ENCODE measurements at places on chromosomes 16 and 17.
A peak's percentile ranks its signal among the peaks of the same experiment; 100 is the strongest.

DNA sequence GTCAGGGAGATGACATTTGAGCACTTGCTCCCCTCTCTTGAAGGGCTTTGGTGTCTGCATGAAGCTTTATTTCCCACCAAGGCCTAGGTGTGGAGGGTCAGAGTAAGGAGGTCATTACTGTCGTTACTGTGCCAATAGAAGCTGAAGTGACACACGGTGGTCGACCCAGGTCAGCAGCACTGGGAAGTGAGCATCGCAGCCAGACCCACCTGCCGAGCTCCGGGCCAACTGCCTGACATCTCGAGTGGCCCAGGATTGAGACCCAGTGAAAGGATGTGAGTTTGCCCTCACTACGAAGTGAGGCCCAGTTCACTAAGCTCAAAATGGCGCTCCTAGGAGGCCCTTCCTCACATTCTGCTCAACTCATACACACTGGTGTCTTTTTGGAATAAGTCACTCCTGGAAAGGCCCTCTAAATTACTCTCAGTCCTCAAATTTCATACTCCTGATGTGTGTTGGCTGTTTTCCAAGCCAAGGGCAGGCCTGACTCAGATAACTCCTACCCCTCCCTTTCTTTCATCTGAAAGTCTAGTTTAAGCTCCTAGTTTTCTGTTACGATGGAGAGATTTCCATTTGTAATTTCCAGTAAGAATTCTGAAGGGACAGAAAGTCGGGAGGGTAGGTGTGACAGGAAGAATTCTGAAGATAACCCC, 200.4 kb downstream of the LGALS9B start:
- H3K4me3 ChIP-seq, result no peak overlapping the region
- DNase-seq, result no peak
- H3K27me3 ChIP-seq, result no peaks in the 10 kb centered on the region
- H3K4me1 ChIP-seq, result no peaks in the 10 kb centered on the region
- no peak overlapping the region for H3K27ac ChIP-seq
- H3K36me3 ChIP-seq, result peaks cover 5% of the 10 kb centered on the region

DNA sequence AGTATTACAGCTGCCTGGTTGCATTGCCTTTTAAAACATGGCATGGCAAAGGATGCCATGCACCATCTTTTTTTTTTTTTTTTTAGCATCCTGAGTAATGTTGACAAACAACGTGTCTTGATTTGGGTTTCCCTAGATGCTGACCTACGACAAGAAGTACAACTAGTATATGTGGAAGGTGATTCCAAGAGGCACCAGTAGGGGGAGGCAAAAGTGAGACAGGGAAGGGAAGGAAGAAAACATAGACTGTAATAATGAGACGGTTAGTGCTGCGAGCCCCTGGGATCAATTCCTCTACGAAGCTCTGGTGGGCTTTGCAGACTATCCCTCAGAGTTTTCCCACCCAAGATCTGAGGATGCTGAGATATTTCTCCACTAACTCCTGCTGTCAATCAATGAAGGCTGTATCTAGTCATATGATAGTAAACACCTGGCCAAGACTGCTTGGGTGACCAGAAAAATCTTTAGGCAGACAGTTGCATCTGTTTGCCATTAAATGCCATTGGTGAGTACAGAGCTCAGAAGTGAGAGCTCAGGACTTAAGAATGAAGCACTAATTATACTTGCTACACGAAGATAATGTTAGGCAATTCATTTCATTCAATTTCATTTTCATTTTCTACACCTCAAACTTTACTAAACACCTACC, 458.6 kb upstream of the GOT2 start:
- H3K4me3 ChIP-seq, result no peak overlapping the region
- H3K27me3 ChIP-seq, result no peaks in the 10 kb centered on the region
- no peak overlapping the region for H3K27ac ChIP-seq
- DNase-seq, result no peak
- no peaks in the 10 kb centered on the region for H3K36me3 ChIP-seq

DNA sequence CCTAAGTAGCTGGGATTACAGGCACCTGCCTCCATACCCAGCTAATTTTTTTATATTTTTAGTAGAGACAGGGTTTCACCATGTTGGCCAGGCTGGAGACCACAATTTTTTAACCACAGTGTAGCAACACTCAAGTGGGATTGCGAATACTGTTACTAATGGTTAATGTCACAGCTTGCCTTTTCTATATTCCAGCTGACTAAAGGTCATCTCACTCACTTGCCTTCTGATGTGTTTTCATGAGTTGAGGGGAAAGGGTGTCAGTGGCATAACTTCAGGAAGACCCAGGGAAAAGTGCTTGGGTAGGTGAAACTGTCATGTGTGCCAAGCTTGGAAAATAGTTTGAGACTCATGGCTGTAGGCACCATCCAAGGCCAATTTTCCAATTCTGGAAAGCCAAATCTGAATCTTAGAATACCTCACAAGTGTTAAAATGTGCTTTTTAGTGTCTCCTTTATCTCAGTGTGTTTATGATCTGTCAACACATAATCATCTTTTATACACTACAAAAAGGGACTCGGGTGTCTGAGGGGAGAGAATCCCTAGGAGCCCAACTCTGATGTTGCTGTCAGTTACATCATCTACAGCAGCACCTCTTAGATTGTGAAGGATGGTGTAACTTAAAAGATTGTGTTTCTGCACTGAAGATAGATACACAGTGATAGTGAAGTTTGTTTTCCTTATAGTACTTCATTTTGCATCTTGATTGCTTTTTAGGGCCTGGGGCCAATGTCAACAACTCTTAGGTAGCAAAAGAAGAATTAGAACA, 27.1 kb downstream of the OGFOD1 start:
- no peaks in the 10 kb centered on the region for H3K27me3 ChIP-seq
- H3K27ac ChIP-seq, result no peak overlapping the region
- H3K36me3 ChIP-seq, result peaks cover 13% of the 10 kb centered on the region
- no peak overlapping the region for H3K4me3 ChIP-seq

GRCh38 chr17:65194670-65195334, 57.6 kb downstream of the RGS9 start:
- no peaks in the 10 kb centered on the region for H3K36me3 ChIP-seq
- no peak for DNase-seq
- H3K4me1 ChIP-seq, result no peaks in the 10 kb centered on the region

DNA sequence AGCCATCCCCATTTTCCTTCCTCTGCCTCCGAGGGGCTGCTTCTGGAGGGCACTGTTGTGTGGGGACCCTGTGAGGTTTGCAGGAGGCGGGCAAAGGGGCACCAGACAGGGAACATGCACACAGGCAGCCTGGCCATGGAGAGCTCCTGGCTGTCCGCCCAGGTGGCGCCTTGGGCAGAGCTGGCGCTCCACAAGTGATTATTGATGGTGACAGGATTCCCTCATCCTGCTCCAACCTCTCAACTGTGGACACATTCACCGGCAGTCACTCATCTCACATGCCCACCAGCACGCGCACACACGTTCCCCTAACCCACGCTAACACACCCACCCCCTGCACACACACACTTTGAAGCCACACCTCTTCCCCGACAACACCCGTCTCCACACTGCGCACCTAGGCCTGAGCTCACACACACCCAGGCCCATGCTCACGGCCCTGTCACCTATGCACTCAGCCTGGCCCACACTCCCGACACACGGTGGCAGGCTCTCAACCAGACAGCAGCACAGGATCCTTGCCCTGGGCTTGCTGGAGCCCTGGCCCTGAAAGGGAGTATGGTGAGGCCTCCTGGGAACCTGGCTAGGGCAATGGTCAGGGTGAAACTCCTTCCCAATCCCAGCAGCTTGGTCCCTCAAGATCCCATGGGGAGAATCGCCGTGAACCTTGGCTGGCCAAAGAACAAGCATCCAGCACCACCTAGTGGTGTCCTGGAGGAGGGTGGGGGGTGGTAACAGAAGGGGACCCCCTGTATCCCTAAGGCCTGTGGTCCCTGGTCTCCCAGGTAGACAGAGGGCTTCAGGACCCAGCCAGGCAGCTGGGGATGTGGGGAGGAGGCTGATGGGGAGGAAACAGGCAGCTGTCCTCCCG, 3.6 kb downstream of the PNMT start:
- DNase-seq, result no peak
- no peak overlapping the region for H3K4me3 ChIP-seq
- H3K27ac ChIP-seq, result peak overlapping the region; percentile 35
- H3K36me3 ChIP-seq, result peaks cover 1% of the 10 kb centered on the region
- peaks cover 32% of the 10 kb centered on the region for H3K27me3 ChIP-seq
